ENCODE measurements at places on chromosomes 13 and 19. TPM values are rescaled to one million over a fixed set of nuclear protein-coding genes. Genes with fewer than 3 reads are reported as not detected.
A peak's percentile ranks its signal among the peaks of the same experiment; 100 is the strongest.

DNA sequence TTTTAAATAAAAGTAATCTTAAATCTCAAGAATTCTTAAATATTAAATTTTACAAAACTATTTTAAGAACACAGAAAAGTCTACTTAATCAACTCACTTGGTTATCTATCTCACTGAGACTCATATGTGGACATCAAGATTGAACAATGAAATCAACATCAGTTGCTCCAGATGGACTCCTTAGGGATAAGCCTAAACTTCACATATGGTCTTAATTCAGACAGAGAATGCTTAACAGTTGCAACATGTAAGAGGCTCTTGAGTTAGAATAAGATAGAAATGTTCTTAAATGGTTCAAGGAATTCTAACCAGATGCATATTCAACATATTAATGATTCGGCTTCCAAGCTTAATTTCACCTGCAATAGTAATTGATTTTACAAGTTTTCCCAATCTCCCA, 1730.9 kb downstream of the PCDH9 start:
- no peak for DNase-seq

DNA sequence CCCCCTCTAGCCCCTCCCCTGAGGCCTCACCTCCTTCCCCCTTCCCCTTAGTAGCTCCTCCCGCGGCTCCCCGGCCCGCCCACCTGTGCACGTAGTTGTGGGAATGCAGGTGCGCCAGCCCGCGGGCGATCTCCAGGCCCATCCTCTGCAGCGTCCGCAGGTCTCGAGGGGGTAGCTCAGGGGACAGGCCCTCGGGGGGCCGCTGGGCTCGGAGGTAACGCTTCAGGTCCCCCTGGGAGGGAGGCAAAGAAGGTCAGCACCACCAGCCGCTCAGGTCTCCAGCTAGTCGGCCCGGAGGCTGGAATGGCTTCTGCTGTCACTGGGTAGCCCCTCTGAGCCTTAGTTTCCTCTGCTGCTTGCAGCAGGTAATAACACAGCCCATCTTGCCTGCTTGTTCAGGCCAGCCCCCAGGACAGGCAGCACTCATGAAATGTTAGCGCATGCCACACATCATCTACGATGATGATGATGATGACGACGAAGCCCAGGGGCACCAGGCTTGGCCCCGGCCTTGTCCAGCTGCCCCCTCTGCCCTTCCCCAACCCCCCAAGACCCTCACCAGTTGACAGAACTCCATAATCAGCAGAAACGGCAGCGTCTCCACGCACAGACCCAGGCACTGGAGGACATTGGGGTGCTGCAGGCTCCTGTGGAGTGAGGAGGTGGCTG, 9.2 kb downstream of the LMTK3 start:
- no peak for DNase-seq

DNA sequence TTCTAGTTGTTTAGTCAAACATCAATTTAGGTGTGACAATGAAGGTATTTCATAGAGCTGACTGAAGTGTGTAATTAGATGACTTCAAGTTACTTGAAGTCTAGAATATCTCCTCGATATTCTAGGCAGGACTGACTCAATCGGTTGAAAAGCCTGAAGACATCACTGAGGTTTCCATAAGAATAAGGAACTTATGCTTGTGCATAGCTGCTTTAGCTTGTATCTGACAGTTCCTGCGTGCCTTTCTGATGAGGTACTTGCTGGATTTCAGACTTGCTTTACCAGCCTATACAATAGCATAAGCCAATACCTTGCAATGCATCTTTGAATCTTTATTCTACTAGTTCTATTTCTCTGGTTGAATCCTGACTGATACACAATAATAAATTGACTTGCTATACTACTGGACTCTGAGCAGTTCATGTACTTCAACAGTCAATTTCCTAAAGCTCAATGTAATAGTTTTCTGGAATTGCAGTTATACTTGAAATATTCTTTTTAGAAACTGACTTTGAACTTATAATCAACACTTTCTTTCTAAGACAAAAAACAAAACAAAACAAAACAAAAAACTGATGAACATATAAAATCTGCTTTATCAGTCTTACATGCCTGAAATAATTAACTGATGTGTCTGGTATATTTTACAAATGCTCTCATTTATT, 1534.8 kb downstream of the SLITRK5 start:
- no peak for DNase-seq

DNA sequence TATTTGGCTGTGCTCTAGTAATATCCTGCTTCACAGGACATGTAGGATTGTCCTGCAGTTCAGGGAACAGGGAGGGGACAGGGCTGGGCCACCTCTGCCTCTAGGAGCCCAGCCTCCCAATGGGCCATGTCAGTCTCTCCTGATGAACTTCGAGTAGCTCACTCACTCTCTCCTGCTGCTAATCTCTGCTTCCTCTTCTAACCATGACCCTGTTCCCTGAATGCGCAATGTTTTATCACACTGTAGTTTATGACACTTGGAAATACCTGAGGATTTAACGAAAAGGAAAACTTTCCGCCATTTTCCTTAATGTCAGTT, 9.2 kb downstream of the PARP4 start:
- DNase-seq = no peak

GRCh38 chr19:23281663-23282276, 31.6 kb upstream of the ZNF724 start:
- no peak for DNase-seq

ZNF331 gene
- total RNA-seq = 25.8 TPM

SYNE4 gene
- not detected for total RNA-seq

- DNase-seq = peak; percentile 34
These were observed 46.4 kb downstream of the PEX11G start for GRCh38 chr19:7442423-7442822.

DNA sequence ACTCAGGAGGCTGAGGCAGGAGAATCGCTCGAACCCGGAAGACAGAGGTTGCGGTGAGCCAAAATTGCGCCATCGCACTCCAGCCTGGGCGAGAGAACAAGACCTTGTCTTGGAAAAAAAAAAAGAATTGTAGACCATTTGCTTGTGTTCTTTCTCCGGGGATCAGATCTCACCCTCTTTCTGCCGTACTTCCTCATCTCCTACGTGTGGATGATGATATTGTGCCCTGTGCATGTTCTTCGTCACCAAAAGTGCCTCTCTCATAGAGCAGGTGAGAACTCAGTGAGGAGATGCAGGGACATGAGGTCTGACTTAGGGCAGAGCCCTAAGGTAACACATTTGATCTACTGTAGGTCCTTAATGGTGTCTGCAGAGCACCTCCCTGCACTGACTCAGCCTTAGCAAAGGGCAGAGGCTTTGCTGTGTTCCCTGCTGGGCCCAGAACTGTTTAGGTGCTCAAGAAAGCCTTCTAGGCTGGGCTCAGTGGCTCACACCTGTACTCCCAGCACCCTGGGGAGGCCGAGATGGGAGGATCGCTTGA, 1.3 kb downstream of the APOC2 start:
- no peak for DNase-seq

CALR3 gene
- total RNA-seq = not detected

NCCRP1 gene
- total RNA-seq = not detected

GRCh38 chr13:79084802-79085424, 321.1 kb downstream of the RBM26 start:
- DNase-seq = no peak

Measured in heart left ventricle (tissue), 16 donors.